Foreskin keratinocyte (primary cell): ENCODE measurements at places on chromosomes 1 and 21.

DNA sequence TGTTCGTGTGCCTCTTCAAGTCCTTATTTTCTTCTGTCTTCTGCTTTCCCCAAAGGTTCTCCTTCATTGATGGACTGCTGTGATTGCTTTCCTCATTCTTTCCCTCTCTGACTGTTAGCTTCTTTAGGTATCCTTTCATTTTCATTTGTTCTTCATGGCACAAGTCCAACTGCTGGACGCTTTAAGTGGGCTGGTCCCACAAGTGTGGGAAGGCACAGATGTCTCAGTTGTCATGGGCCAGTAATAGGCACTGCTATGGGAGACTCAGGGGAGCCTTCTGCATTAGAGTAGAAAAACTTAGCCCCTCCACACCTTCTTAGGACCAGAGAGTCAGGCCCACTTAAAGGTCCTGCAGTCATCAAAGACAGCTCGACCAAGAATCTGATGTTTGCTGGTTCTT is 122.3 kb upstream of the C1orf105 start:
- DNase-seq, result no peak

DNA sequence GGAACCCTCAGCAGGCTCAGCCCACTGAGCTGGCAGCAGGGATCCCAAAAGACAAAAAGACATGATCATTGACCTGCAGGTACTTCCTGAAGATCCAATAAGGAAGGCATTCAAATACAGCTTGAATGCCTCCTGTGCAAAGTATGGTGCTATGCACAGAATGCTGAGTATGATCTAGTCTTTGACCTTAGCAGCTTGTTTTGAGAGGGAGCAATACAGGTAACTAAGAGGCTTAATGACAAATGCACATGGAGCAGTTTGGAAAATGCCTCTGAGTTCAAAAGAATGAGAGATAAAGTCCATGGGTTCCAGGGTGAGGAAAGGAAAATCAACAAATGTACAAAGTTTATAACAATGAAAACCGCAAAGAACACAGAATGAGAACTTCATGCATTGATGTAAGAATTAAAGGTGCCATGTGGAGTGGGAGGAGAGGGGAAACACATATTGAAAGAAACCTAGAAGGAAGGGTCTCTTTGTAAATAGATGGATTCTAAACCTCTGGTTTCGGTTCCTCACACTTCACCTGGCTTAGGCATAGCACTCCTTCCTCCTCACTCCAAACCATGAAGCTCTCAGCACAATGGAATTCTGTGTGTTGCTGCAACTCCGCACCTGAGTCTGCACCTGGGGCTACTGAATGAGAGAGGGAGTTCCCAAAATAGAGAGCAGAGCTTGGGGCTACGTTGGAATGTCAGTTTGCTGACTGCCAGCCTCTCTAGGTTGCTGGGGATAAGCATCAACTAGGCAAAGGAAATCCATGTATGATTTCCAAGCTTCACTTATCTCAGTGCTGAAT is 77.6 kb downstream of the PLXNA2 start:
- peak; percentile 95 for DNase-seq

DNA sequence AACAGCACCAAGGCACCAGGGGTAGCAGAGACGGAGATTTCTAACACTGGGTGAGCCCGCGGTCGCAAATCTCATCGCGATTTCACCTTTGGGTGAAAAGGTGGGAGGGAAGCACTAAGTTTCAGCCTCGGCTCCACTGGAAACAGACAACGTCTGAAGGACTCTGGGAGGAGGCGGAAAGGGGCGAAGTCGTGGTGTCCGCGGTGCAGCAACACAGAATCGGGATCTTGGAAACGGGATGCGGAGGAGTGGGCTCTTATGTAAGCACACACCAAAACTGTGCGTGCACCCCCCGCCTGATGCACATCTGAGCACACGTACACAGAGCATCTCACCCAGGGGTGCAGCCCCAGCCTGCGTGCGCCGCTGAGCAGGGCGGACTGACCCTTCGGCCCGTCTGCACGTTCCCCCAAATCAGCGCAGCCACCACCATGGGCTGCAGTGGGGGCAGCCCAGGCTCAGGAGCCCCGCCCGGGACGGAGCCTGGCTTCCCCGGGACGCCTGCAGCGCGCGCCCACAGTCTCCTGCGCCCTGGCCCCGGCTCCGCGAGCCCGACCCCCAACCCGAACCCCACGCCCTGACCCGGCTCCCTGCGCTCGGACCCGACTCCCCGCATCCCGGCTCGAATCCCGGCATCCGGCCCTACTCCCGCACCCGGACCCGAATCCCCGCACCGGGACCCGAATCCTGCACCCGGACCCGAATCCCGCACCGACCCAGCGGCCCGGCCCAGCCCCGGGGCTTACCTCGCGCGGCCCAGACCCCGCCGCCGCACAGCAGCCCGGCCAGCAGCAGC is 670 bp downstream of the CLSTN1 start:
- DNase-seq, result no peak

GRCh38 chr1:151327903-151328674 is 873 bp upstream of the PI4KB start:
- no peak for DNase-seq

GRCh38 chr1:213883618-213884017 is 104.2 kb upstream of the PROX1 start:
- DNase-seq, result no peak

DNA sequence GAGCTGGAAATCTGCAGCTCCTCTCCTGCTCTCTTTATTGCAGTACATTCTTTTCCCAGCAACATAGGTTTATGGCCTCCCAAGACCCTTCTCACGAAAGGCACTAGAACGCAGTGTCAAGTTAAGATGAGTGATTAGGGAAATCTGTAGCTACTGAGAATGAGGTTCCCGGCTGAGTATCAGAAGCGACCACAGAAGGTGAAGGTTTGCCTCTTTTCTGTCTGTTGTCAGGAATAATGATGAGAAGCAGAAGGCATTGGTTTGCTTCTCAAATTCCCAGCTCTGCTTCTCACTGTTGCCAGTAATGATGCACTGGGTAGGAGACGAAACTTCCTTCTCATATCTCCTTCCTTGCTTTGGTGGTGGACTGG is 128.4 kb downstream of the NTMT2 start:
- no peak for DNase-seq
